Right renal pelvis (tissue), 4 donors: ENCODE measurements at places on chromosomes 6 and 20.

DNA sequence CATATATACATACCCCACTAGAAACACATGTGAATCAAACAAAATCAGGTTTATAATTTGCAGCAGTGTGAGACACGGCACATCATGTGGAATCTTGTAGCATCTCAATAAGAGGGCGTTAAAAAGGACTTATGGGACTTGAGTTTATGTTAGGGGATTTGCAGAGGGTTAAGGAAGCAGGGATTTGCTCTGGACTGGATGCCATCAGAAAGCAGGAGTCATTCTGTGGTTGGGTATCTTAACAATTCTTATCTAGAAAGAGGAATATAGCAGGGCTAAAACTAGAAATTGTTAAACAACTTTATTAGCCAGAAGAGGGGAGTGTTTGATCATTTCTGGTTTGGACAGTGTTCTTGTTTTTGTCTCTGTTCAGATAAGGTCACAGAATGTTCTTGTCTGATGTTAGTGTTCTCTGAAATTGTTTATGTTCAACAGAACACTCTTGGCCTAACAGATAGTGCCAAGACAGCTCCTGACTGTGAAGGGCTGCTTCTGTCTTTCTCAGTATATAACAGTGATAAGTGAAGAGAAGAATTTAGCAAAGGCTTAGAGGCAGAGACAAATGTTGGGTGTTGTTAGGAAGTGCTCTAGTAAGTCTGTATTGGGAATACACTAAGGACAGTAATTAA lies 39.2 kb downstream of the LIN28B start:
- no peak for DNase-seq

DNA sequence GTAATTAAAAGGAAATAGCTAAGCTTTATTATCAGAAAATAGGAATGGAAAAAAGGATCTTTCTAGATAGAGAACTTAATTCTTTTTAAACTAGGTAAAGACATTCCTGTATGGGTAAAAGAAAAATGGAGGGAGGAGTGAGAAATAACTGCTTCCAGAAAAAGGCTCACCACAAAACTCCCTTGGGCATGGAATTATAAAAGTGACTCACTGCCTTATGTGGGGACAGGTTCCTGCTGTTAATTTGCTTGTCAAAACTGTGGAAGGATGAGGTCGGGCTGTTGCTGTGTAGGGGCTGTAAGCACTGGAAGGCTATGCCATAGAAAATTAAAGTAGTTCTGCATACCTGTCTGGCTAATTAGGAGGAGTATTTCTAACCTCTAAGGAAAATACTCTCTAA lies 158.7 kb downstream of the UBE3D start:
- no peak for DNase-seq

DNA sequence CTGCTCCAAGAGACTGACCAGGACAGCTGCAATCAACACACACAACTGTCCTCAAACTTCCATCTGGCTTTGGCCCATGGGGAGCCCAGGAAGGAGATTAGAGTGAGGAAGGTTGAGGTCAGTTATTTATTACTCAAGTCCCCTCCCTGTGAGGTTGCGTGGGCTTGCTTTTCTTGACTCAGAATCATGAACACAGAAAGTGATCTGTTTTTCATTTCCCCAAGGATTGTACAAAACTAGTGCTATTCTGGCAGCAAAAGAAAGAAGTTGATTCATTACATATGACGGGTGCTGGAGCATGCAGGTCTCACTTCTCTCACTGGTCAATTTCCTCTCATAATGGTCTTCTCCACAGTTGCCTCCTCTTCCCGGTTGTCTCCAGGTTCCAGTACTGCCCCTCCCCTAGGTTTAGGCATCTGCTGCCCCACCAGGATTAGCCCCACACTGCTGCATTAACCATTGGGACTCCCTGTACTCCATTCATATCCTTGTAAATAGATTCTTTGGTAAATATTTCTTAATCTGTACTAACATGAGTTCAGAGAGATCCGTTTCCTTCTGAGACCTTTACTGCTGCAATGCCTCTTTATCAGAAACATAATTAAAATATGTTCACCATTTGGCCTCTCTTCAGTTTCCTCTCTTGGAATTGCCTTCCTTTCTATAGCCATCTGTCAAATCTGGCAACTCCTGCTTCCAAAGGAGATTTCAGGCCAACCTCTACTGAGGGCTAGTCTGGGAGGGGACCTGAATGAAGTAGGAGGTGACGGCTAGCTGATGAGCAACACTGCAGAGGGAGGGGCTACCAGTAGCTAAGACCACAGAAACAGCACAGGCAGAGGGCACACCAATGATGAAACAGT lies 888.8 kb downstream of the QKI start:
- no peak for DNase-seq

DNA sequence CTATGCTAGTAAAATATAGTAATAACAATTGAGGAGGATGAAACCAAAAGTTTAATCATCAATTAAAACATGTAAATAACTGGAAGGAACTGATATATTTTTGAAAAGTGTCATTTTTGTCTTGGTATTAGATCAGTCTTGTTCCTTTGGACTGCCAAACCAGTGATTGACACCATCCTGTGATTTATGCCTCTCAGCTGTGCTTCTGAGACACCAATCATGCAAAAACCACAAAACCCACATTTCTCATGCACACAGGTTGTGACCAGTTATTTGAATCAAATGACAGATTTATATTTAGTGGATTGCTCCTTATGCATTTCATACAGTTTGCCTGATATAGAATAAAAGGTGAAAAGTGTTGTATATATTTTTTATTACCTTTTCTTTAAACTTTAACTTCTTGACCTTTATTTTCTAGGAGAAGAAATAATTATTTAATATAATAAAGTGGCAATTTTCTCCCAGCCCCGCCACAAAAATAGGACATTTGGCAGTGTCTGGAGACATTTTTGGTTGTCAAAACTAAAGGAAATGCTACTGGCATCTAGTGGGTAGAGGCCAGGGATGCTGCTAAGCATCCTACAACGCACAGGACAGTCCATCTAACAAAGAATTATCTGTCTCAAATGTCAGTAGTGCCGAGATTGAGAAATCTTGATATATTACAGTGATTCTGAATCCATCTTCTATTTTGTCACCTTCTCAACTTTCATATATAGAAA lies 383.6 kb downstream of the BCKDHB start:
- no peak for DNase-seq

- DNase-seq = no peak
Measured at GRCh38 chr6:113416170-113416569, 441.0 kb upstream of the MARCKS start.

DNA sequence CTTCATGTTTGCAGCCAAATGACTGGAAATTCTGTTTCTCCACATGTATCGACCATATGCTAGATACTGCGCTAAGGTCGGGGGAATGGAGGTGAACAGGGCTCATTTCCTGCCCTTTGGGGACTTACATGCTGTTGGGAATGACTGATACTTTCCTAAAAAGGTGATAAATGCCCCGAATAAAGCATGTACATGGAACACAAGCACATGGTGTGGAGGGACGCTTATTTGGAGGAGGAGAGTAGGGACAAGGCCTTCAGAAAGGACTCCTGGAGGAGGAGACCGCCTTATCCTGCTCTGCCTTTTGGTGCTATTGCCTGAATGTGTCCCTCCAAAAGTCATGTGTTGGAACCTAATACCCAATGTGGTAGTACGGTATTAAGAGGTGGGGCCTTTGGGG lies 344.5 kb downstream of the PRL start:
- no peak for DNase-seq

GRCh38 chr20:19995220-19995863 lies 21.8 kb upstream of the NAA20 start:
- no peak for DNase-seq

- DNase-seq = no peak
Measured at GRCh38 chr20:36744243-36744642, 1.6 kb downstream of the NDRG3 start.

GRCh38 chr6:38417521-38417920 lies 222.2 kb downstream of the BTBD9 start:
- DNase-seq = no peak

DNA sequence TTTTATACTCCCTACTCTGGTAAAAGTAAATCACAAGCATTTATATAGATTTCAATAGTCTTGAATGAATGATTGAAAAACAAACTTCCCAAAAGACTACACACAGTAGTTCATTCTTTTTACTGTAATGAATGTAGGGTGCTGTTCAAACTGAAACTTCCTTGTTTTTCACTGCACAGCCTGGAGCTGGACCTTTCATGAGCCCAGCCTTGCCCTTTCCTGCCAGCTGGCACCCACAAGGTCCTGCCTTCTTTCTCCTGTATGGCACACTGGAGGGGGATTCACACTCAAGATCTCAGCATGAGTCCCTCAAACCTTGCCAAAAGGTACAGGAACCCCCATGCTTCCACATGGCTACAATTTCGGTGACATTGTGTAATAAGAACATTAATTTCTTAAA lies 50.9 kb downstream of the COL12A1 start:
- DNase-seq = no peak

- DNase-seq = no peak
Measured at GRCh38 chr6:53866226-53866625, 71.4 kb downstream of the LRRC1 start.

- DNase-seq = no peak
Measured at GRCh38 chr6:68760485-68760884, 125.4 kb downstream of the ADGRB3 start.

DNA sequence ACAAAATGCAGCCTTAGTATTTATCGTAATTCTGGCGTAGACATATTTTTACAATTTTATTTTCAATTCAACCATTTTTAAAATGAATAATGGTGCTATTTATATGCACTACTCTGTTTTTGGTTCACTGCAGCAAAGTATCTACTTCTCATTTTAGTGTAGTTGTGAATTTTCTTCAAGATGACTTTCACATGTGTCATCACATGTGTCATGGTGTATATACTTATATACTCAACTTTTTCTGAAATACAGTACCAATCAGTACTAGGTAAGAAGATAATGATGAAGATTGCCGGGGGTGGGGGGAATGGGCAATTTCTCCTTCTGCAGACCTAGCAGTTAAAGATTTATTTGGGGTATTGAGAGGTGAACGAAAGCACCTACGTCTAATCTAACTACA lies 634.5 kb downstream of the PHF3 start:
- DNase-seq = no peak

GRCh38 chr20:17662333-17663039 lies 19.6 kb downstream of the RRBP1 start:
- DNase-seq = no peak

- DNase-seq = no peak
Measured at GRCh38 chr6:4606821-4607704, 169.1 kb upstream of the CDYL start.

GRCh38 chr6:68652117-68652536 lies 17.0 kb downstream of the ADGRB3 start:
- DNase-seq = no peak

DNA sequence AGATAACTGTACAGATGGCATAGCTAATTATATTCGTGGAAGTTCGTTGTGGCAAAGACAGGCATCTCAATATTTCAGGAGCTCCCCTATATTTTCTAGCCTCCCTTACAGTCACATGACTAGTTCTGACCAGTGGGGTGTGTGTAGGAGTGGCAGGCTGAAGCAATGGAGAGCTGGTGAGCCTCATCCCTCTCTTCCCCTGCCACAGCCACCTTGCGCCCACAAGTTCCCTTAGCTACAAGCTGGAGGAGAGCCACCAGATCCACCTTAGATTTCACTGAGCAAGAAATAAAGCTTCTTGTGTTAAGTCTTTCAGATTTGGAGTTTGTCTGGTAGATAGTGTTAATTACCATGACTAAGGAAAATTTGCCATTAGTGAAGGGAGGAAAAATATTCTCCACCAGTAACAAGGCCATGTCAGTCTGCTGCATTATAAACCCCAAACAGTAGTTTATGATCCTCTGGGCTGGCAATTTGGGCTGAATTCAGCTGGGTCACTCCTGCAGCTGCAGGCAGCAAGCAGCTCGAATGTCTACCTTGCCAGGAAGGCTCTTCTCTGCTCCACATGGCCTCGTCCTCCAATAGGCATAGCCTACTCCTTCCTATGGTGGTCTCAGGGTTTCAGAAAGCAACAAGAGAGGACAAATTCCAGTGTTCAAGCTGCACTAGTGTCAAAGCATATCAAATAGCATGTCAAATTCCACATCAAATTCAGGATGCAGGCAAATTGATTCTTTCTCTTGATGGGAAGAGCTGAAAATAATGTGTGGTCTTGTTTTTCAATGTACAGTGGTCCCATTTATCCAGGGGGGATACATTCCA lies 7.4 kb upstream of the RBCK1 start:
- no peak for DNase-seq

DNA sequence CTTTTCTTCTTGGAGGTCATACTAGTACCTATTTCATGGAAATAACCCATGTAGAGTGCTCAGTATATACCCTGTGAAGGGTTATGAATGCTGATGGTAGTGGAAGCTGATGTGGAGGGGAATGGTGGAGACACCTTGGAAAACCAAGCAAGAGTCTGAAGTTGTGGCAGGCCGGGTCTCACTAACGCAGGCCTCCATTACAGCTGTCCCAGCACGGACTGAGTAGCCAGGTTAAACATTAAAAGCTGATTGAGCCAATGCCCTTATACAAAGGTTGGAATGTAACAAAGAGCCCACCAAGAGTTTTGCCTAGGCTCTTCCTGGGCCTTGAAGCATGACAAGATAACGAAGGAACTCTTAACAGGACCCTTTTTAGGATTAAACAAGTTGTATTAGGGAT lies 2.1 kb upstream of the PCMTD2 start:
- DNase-seq = no peak

- DNase-seq = no peak
Measured at GRCh38 chr6:82015043-82015442, 232.5 kb downstream of the IBTK start.

- DNase-seq = no peak
Measured at GRCh38 chr6:57276946-57277345, 40.5 kb upstream of the PRIM2 start.

DNA sequence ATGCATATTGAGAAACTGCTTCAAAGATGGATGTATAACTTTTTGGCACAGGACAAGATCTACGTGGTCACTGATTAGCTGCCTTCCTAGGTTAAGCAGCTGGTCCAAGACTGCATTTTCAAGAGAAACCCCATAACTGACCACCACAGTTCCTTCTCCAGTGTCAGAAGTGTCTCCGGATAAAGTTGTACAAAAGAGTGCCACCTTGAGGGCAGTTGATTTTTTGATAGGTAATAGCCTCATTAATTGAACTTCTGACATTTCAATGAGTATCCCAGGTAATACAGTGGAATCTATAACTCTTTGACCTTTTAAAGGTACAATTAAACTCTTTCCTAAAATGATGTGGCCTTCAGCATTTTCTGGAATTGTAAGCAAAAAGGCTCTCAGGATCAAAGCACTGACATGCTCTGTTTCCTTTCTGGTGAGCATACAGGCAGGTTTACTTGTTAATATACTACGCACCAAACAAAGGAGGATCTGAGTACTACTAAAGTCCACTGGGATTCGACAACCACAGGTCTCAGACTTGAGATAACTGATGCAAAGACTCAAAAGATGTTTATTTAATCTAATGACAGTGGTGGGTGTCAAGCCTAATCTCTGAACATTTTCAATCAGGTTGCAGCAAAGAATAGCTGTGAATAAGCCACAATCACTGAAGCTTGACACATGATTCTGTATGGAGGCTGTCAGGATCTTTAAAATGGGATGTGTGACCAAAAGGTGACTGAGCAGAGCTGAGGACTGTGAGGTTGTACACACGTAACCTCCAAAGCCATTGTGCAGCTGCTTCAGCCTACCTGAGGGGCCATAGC lies 21.2 kb downstream of the MKKS start:
- no peak for DNase-seq

GRCh38 chr20:44056010-44056698 lies 130.8 kb downstream of the JPH2 start:
- no peak for DNase-seq
